Activated naive CD4-positive, alpha-beta T cell treated with anti-CD3 and anti-CD28 coated beads for 36 hours (primary cell): ENCODE measurements at places on chromosomes 1 and 21. TPM values are rescaled to one million over a fixed set of nuclear protein-coding genes. Genes with fewer than 3 reads are reported as not detected.

- DNase-seq = no peak
These were observed 120.3 kb upstream of the TMEM51 start for GRCh38 chr1:15033264-15033663.

Gene DENND1B
- total RNA-seq = 9.7 TPM

GRCh38 chr1:71582673-71583072, 501.8 kb upstream of the ZRANB2 start:
- no peak for DNase-seq

Gene PAX7
- total RNA-seq = not detected

- DNase-seq = no peak
These were observed 54.3 kb upstream of the PCP4 start for GRCh38 chr21:39812983-39813382.

DNA sequence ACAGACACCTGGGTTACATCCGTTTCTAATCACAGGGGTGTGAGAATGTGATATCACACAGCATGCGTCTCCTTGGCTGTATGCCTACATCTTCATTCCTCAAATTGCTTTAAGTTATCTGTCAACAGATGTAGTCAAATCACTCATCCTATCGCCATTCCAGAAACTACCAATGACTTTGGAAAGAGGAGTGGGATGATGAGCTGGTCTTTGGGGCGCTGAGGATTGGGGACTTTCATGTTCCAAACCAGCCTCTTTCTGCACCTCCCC, 104.8 kb downstream of the NAV1 start:
- DNase-seq = no peak

Gene KLHDC7A
- total RNA-seq = not detected

DNA sequence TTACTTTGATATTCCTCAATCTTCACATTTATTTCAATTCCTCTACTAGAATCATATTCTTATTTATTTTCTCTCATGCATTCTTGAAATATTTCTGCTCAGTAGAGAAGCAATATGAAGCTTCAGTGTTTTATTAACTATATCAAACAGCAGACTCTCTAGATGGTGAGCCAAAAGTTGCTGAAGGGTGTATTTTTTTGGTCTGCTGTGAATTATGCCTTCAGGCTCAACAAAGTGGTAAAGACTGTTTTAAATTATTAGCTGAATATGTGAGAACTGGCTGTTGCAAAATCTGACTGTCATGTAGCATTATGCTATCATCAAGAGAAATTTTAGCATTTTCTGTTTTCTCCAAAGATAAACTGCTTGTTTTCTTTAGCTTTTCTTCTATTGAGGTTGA, 24.9 kb upstream of the CDC42BPA start:
- DNase-seq = no peak

Gene CENPL
- total RNA-seq = 31.9 TPM

DNA sequence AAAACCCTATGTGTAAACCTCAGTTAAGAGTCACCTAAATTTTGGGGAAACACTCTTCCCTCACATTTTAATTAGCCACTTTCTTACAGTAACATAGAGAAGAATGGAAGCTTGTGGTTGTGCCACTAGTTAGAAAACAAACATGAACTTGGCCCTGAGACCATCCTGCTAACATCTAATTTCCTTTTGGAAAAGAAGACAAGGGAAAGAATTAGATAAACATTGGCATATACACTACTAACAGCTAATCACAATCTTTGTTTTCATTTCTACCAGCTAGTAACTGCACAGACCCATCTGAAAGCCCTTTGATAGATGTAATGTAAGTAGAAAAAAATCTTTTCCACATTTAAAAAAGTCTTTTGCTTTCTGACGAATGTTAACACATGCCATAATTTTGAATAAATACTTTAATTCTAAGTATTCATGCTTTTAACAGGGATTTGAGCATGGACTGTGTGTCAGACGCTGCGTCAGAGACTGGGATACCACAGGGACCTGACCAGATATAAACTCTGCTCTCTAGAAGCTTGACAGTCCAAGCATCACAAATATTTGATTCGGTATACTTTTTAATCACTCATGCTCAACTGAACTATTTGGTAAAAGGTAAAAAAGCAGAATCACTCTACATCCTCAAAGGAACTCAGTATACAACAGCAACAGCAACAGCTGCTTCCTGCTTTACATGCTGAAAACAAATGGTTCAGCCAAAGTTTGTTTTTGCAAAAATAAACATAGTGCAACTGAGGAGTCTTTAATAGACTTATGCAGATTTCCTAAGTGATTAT, 30.2 kb downstream of the DPH5 start:
- DNase-seq = no peak

GRCh38 chr1:243364330-243364729, 108.5 kb downstream of the SDCCAG8 start:
- no peak for DNase-seq

Gene LCE1D
- not detected for total RNA-seq

Gene FMOD
- 5.8 TPM for total RNA-seq

DNA sequence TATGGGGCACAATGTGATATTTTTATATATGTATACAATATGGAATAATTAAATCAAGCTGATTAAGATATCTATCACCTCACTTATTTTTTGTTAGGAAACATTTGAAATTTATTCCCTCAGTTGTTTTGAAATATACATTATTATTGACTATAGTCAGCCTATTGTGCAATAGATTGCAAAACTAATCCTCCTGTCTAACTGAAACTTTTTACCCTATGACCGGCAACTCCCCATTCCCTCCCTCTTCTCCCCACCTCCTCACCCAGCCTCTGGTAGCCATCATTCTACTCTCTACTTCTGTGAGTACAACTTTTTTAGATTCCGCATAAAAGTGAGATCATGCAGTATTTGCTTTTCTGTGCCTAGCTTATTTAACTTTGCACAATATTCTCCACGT, 117.7 kb upstream of the SGIP1 start:
- no peak for DNase-seq

Gene HIPK1
- 51.0 TPM for total RNA-seq
